Mucosa of gallbladder (tissue), 1 donor: ENCODE measurements at places on chromosomes 2 and 18.

- no peak for DNase-seq
These were observed 72.3 kb upstream of the FOSL2 start for GRCh38 chr2:28320371-28320770.

- DNase-seq: no peak
These were observed 249.1 kb downstream of the FAM210A start for GRCh38 chr18:13477147-13477683.

GRCh38 chr2:197369228-197369932, 58.8 kb upstream of the ANKRD44 start:
- DNase-seq: no peak

DNA sequence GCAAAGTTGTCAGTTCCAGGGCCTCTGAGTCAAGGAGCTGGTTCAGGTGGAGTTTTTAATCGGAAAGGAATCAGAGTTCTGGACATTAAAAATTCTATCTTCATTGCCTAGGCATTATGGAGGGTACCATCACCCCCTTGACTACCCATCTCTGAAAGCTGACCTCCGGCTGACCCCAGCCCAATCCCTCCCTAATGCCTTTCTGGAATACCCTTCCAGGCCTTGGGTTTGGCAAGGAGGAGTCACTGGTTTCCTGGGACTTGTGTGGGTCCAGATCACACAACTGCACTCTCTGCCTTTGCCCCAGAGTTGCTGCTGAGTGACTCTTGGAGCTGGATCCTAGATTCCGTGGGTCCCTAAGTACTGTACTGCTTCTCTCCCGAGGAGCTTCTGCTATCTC, 1.0 kb upstream of the OSR1 start:
- DNase-seq: no peak

GRCh38 chr2:135186054-135186453, 134.0 kb downstream of the RAB3GAP1 start:
- no peak for DNase-seq
